AML-193 (cell line): ENCODE measurements at places on chromosomes 12 and 14.

- no peak for DNase-seq
Measured at GRCh38 chr14:102622262-102622885, 29.9 kb downstream of the RCOR1 start.

DNA sequence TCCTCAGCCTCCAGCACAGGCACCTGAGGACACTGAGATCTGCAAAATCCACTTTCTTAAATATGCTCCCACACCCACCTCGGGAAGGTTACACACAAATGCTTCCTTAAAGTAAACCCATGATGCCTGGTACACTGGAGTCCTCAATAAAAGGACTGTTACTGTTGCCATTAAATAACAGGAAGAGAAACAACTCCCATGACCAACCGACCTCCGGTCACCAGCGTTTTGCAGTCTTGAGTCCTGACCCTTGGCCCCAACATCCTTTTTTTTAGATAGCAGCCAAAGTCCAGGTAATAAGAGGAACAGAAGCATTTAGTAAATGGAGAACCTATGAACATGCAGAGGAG, 42.4 kb downstream of the ITPK1 start:
- peak; percentile 72 for DNase-seq

DNA sequence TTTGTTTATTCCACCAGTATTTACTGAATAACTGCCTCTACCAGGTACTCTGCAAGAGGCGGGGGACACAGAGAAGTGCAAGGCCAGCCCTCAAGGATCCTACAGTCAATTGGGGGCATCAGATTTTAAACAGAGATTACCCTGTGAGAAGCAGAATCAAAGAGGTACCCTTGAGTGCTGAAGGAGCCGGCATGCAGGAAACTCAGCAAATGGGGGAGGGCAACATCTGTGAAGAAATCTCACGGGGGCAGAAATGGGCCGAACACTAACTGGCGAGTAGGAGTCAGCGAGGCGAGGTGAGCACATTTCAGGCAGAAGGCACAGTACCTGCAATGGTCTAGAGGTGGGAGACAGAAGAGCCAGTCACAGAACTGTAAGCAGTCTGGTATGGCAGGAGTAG, 9.0 kb downstream of the GALNT6 start:
- DNase-seq, result no peak

DNA sequence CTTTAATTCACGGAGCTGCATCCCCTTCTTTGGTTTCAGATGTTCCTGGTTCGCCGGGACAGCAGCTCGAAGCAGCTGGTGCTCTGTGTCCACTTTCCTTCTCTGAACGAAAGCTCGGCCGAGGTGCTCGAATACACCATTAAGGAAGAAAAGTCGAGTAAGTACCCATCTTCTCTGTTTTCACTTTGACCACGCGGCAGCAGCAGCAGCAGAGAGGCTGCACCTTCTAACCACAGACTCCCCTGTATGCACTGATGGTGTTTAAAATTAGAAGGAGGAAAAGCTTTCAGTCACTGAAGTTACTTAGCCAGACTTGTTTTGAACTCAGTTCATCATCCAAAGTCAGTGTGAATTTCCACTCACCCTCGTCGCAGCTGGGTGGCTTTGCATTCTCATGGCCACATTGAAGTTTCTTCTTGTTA, 63.8 kb downstream of the RIN3 start:
- no peak for DNase-seq

GRCh38 chr12:12507121-12507520, 55.5 kb downstream of the DUSP16 start:
- no peak for DNase-seq

DNA sequence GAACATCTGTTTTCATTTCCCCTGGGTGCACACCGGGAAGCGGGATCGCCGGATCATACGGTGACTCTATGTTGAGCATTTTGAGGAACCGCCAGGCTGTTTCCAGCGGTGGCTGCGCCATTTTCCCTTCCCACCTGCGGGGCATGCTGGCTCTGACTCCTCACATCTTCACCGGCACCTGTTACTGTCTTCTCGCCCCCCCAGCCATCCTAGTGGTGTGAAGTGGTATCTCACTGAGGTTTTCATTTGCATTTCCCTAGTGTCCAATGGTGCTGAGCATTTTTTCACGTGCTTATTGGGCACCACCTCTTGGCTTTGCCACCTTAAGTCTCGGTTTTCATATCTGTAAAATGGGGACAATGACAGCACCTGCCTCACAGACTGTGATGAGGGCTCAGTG, 44.1 kb upstream of the EML1 start:
- DNase-seq, result no peak

GRCh38 chr12:102059343-102059742, 2.4 kb downstream of the WASHC3 start:
- DNase-seq, result no peak

DNA sequence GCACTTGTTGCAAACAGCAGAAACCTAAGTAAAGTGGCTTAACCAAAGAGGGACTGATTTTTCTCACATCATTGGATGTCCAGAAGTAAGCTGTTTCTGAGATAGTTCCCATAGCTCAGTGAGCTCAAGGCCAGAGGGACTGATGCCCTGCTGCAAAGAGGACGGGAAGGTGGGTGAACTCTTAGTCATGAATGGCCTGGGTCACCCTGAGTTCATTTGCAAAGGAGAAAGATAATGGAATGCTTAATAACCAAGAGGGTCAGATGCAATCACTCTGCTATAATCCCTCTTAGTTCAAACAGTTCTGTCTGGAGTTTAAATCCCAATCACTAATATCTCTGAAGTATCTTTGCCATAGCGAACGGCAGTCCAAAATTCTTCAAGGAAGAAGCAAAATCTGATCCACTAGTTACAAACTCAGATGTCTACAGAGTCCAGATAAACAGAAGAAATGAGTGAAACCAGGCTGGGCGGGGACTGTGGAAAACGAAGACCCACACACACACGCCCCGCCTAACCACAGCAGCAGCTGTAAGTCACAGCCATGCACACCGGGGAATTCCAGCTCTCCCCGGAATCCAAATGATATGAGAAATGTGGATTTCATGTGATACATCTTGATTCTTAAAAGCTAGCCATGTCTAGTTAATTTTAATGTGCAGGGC, 289.5 kb downstream of the TMEM132D start:
- no peak for DNase-seq

DNA sequence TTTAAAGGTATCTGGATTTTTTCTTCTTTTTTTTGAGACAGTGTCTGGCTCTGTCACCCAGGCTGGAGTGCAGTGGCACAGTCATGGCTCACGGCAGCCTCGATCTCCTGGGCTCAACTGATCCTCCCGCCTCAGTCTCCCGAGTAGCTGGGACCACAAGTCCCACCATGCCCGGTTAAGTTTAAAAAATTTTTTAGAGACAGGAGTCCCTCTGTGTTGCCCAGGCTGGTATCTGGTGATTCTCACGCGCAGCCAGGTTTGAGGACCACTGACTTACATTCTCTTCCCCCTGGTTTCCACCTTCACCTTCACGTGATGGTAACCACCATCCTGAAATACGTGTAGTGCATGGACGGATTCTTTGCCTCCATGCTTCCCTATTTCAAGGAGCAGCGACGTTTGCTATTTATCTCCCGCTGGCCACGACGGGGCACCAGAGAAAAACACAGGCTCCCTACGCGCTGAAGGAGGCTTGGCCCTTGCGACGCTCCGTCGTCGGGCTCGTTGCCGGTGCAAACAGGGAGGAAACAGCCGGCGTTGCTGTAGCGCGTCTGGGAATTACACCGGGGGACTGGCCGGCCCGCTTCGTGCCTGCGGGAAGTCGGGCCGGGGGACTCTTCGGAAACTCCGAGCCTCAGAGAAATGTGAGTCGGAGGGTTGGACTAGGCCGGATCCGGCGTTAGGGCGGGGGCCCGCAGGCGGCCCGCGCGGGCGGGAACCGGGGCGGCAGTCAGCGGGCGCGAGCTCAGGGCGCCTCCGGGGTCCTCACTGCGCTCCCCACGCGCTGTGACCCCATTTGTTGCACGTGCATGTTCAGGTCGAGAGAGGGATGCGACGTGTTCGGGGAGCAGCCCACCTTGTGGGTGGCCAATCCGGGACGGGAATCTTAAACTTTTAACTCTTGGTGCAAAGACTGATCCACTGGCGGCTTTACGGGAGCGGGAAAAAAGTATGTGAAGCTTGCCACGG, at the start of gene TCHP:
Gene TCHP (plus strand): TSS at position 492 of the 969 bp plus-strand sequence. CDS start 2,753 bp downstream, outside the sequence.
- DNase-seq, result peak; percentile 83

- no peak for DNase-seq
Measured at GRCh38 chr12:116881325-116881876, at the start of gene HRK. HRK (minus strand) TSS chr12:116881441; CDS start chr12:116881307, 134 bp downstream.

- no peak for DNase-seq
Measured at GRCh38 chr14:66601932-66602578, 94.1 kb downstream of the GPHN start.

DNA sequence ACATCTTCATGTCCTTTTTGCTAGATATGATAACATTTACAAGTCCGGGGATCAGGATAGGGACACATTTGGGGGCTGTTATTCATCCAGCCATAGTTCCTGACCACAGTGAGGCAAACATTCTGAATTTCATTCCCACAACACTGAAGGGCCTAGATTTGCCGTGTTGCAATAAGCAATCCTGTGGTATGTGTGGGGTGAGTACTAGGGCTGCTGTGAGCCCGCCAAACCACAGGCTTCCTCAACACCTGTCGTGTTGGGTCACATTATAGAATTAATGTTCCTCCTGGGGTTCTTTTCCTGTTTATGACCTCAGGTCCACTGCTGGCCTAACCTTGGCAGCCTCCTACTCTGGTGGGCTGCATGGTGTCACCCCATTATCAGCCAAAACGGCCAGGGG, 119.2 kb downstream of the TBC1D30 start:
- no peak for DNase-seq

GRCh38 chr12:98221243-98221808, 294.1 kb upstream of the TMPO start:
- DNase-seq, result no peak

DNA sequence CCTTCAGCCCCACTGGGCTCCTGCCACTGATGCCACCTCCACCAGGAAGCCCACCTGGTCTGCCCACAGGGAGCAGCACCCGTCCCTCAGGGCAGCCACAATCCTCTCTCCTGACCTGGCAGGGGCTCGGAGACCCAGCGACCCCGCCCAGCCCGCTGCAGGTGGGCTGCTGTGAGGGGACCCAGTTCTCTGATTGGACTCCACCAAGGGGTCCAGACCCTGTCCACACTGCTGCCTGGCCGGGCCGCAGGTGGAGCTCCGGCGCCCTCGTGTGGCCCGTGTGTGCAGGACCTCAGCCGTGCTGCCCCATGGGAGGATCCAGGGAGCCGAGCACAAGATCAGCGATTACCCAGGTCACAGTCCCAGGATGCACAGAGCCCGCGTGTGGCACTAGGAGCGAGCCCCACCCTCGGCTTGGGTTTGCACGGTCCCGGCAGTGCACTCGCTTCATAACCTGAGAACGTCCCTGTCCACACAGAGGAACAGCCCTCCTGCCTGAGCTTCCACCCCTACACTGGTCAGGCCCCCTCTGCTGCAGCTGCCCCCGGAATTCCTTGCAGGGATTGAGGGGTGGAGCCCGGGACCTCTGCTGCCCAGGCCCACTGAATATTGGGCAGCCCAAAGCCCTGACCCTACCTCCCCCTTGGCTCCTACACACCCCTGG, 35.4 kb upstream of the TMEM179 start:
- DNase-seq, result peak; percentile 60

GRCh38 chr12:48027183-48028002, 23.1 kb upstream of the COL2A1 start:
- DNase-seq, result no peak

- no peak for DNase-seq
Measured at GRCh38 chr12:124853781-124854636, 9.7 kb downstream of the SCARB1 start.

DNA sequence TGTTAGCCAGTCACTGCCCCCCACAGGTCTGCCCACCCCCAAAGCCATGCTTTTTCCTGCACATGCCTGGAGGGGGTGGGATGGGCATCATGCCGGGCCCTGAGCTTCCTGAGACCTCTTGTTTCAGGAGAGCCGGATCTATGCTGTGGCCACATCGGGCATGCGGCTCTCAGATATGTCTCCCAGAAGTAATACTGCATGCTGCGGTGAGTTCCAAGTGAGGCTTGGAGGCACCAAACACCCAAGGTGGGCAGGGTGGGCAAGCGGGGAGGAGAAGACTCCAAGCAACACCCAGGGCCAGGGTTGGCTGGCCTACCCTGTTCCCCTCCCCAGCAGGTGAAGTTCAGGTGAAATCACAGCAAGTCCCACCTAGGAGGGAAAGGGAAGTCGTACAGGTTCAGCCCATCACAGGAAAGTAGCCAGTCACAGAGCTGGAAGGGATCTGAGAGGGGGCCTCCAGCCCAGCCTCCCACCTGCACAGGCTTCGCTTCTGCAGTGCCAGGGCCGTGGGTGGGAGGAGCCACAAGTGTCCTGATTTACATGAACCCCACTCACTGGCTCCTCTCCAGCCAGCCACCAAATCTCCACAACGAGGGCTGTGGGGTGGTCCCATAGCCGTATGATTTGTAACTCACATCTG, 30.9 kb downstream of the PIGH start:
- DNase-seq, result no peak

GRCh38 chr14:97177016-97177415, 379.8 kb downstream of the VRK1 start:
- no peak for DNase-seq

DNA sequence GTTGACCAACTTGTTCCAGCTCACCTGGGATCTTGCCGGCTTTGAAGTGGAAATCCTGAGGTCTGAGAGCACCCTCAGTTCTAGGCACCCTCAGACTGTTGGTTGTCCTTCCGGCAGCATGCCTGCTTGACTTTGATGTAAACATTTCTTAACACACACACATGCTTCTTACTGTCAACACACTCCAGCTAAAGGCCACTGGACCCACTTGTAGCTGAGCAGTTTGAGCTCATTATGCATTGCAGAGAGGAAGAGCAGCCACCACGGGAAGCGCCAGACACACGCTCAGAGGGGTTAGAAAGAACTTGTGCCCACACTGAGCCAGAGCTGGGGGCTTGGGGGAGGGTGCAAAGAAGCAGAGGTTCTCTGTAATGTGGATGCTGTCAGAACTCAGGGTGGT, 55.8 kb downstream of the TNFAIP2 start:
- no peak for DNase-seq

- DNase-seq, result peak; percentile 57
Measured at GRCh38 chr12:14167005-14167628, 185.7 kb upstream of the GRIN2B start.

GRCh38 chr12:91913651-91914050, 232.0 kb downstream of the BTG1 start:
- DNase-seq, result no peak

DNA sequence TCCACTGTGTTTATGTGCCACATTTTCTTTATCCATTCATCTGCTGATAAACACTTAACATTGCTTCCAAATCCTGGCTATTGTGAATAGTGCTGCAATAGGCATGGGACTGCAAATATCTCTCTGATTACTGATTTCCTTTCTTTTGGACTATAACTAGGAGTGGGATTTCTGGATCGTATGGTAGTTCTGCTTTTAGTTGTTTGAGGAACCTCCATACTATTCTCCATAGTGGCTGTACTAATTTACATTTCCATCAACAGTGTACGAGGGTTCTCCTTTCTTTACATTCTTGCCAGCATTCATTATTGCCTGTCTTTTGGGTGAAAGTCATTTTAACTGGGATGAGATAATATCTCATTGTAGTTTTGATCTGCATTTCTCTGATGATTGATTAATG, 47.6 kb downstream of the TAOK3 start:
- no peak for DNase-seq

- no peak for DNase-seq
Measured at GRCh38 chr12:8813572-8814357, 8.7 kb upstream of the A2ML1 start.

- DNase-seq, result no peak
Measured at GRCh38 chr12:45669093-45669492, 60.4 kb upstream of the ARID2 start.
